ENCODE measurements at places on chromosomes 6 and 20. TPM values are rescaled to one million over a fixed set of nuclear protein-coding genes. Genes with fewer than 3 reads are reported as not detected.

Gene UNC5CL
- total RNA-seq: 1.6 TPM

Gene PPP1R3G
- not detected for total RNA-seq

Gene CCN5
- total RNA-seq: not detected

Gene APMAP
- total RNA-seq: 58.4 TPM

Gene DBNDD2
- total RNA-seq: 69.1 TPM

Gene GHRH
- not detected for total RNA-seq

Gene MYB
- 1.5 TPM for total RNA-seq

Gene MRAP2
- 9.5 TPM for total RNA-seq

Gene LY6G6F
- total RNA-seq: not detected

Gene SNPH
- total RNA-seq: 5.4 TPM

Gene C20orf202
- not detected for total RNA-seq

Gene LBP
- total RNA-seq: 0.18 TPM

Gene CARMIL1
- total RNA-seq: 20.5 TPM

Gene RBPJL
- not detected for total RNA-seq

Gene CDH26
- 2.7 TPM for total RNA-seq

Gene HLA-DPA1
- total RNA-seq: 1.9 TPM

Gene BPIFB1
- total RNA-seq: not detected

Gene ZC3H12D
- total RNA-seq: 0.20 TPM

Gene MCCD1
- not detected for total RNA-seq
